Activated CD8-positive, alpha-beta memory T cell treated with anti-CD3 and anti-CD28 coated beads, Interleukin-2, amount 10 ng/mL, durations not matched to agents 7 days and 5 days (primary cell): ENCODE measurements at places on chromosomes 12 and 14.

DNA sequence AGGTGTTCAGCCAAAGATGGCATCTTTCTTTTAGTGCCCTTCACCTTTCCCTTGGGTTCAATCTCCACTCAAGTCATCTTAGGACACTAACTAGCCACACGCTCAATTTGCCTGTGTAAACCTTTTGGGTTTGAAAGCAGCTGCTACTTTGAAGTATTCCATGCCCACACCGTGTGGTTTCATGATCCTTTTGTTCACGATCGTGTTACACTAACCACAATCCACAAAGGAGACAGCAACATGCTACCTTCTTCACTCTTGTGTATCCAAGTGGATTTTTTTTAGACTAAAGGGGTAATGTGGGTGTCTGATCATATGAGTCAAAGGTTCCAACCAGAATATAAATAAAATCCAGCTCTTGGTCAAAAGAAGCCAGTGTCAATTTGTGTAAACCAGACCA, 122.7 kb upstream of the FAR2 start:
- DNase-seq, result no peak

GRCh38 chr12:28227251-28227650, 37.0 kb downstream of the CCDC91 start:
- no peak for DNase-seq

DNA sequence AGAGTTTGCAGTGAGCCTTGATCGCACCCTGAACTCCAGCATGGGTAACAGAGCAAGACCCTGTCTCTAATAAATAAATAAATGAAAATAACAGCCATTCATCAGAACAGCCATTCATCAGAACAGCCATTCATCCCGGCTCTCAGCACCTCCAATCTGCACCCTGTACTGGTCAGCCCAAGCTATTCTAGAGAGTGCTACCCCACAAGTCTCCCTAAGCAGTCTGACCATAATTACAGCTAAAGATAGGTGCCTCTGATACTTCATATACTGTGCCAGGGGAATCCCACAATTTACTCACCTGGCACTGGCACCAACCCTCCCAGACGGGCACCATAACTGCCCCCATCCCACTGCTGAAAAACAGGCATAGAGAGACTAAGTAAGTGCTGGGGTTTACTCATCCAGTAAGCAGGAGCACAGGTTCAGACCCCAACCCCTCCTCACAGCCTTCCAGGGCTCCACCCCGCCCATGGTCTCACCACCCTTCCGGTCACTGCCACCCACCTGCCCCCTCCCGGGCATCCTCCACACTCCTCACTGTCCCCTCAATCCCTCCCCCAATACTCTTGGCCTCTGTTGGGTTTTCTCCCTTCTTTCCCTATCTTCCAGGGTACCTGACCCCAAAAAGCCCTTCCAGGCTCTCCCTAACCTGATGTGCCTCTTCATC, 15.2 kb upstream of the EIF5 start:
- DNase-seq, result no peak

DNA sequence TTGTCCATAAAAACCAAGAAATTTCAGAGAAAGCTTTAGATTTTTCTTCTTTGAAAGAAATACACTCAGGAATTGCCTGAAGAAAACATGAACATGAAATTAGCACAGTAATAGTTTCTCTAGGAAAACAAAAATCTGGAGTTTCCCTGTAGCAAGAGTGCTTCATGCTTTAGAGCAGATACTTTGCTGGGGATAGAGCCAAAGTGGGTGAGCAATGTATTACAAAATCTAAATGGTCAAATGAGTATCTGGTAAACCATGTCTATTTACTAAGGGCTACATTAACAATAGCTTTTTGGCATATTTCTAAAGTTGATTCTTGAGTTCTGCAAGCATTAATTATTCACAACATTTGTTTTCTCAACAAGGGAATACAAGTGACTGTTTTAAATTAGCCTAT, 26.2 kb downstream of the AVPR1A start:
- DNase-seq, result no peak

GRCh38 chr14:105228562-105228961, 19.8 kb upstream of the BTBD6 start:
- DNase-seq, result no peak

- no peak for DNase-seq
Measured at GRCh38 chr12:26878661-26879119, 45.7 kb upstream of the ITPR2 start.

GRCh38 chr12:13100882-13101769, 2.3 kb downstream of the GSG1 start:
- DNase-seq, result peak; percentile 93

GRCh38 chr14:65834812-65835211, 422.3 kb downstream of the FUT8 start:
- peak; percentile 30 for DNase-seq

DNA sequence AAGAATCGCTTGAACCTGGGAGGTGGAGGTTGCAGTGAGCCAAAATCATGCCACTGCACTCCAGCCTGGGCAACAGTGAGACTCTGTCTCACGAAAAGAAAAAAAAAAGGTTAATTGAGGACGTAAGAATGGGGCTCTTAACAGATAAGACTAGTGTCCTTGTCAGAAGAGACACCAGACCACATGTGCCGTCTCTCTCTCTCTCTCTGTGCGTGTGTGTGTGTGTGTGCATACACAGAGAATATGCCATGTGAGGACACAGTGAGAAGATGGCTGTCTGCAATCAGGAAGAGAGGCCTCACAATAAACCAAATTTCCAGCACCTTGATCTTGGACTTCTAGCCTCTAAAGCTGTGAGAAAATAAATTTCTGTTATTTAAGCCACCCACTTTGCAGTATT, 11.7 kb upstream of the ERC1 start:
- DNase-seq, result no peak

GRCh38 chr12:101713059-101713682, 15.7 kb downstream of the CHPT1 start:
- no peak for DNase-seq

DNA sequence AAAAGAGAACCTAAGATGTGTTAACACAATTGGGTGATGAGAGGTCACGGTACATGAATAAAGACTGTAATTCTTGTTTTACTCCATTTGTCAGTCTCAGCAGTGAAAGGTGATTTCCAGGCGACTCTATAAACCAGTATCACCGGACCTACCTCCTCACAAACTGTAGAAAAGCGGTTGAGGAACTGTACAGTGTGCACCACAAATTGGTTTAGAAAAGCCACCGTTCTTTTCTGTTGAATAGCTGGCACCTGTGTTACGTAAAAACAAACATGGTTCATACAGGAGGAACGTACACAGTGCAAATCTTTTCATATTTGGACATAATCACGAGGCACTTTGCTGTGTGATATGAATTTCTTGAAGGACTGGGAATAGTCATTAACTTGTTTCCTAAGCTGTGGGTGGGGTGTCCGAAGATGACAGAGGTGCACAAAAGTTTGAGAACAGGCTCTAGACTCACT, 663 bp downstream of the WASHC3 start:
- DNase-seq, result peak; percentile 76

GRCh38 chr12:57604992-57605810, 577 bp downstream of the DTX3 start:
- DNase-seq, result no peak

DNA sequence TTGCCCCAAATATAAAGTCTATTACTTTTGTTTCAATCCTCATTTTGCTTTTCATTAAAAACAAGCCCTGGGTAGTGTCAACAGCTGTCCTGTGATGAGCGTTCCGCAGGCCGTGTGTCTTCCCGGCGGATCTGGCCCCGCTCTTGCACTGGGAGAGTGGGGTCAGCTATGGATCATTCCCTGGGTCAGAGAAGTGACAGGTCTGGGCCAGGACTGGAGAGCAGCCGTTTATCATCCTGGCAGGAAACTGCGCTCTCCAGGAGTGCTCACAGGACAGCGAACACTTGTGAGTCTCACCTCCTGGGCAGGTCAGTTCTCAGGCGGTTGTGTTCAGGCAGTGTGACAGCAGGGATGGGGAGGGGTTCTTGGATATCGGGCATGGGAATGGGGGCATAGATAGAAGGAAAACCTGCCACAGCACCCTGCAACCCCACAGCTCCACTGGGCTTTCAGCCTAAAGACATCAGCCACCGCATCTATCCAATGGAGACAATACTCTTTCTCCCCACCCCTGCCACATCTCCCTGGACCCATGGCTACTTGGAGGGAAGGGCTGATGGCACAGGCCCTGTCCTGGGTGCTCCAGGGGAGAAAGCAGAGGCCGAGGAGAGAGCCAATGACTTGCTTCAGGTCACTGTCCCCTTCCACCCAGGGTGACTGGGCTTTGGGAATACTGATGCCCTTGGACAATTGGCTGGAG, 47.8 kb upstream of the CHGA start:
- no peak for DNase-seq

- DNase-seq, result no peak
Measured at GRCh38 chr14:25215607-25216006, 165.7 kb upstream of the STXBP6 start.
